ENCODE measurements at places on chromosomes 1 and 21. TPM values are rescaled to one million over a fixed set of nuclear protein-coding genes. Genes with fewer than 3 reads are reported as not detected.

LRRIQ3 gene
- 1.1 TPM for polyA plus RNA-seq

NECTIN4 gene
- 0.16 TPM for polyA plus RNA-seq

EPS8L3 gene
- polyA plus RNA-seq, result not detected

ADARB1 gene
- 27.9 TPM for polyA plus RNA-seq

NUF2 gene
- 8.1 TPM for polyA plus RNA-seq

TMEM125 gene
- polyA plus RNA-seq, result not detected
